Esophagus squamous epithelium (tissue), 5 donors: ENCODE measurements at places on chromosomes 2 and 18. TPM values are rescaled to one million over a fixed set of nuclear protein-coding genes. Genes with fewer than 3 reads are reported as not detected.

DNA sequence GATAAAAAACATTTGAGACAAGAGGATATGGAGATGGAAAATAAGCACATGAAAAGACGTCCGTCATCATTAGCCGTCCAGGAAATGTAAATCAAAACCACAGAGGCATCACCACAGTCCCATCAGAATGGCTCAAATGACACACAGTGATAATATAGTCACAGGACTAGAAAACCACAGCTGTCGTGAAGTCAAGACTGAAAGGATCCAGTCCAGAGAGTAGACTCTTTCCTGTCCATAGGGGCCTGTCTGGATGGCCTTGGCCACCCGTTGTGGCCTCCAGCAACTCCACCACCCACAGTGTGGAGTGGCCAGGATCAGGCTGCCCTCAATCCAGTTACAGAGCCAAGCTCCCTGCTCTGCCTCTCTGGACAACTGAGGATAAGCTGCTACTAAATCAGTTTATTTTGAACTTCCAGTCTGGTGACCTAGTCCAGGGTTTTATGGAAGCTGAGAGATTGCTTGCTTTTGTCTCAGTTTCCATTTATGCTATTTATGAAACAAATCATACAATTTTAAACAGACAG is 60.4 kb downstream of the RHOB start:
- no peak for DNase-seq
- no peaks in the 10 kb centered on the region for H3K36me3 ChIP-seq
- no peak overlapping the region for H3K4me3 ChIP-seq
- H3K27me3 ChIP-seq, result no peaks in the 10 kb centered on the region
- H3K27ac ChIP-seq, result no peak overlapping the region

GRCh38 chr18:77119851-77120491 is 12.6 kb downstream of the MBP start:
- no peaks in the 10 kb centered on the region for H3K27me3 ChIP-seq
- H3K4me3 ChIP-seq, result no peak overlapping the region
- H3K36me3 ChIP-seq, result no peaks in the 10 kb centered on the region
- H3K4me1 ChIP-seq, result peaks cover 9% of the 10 kb centered on the region
- no peak for DNase-seq
- H3K27ac ChIP-seq, result no peak overlapping the region

- no peaks in the 10 kb centered on the region for H3K27me3 ChIP-seq
- H3K4me3 ChIP-seq, result no peak overlapping the region
- H3K4me1 ChIP-seq, result peaks cover 28% of the 10 kb centered on the region
- no peaks in the 10 kb centered on the region for H3K36me3 ChIP-seq
Measured at GRCh38 chr18:58758046-58758445, 86.8 kb downstream of the MALT1 start.

GRCh38 chr18:48545757-48546321 is 7.0 kb downstream of the CTIF start:
- DNase-seq, result no peak
- peaks cover 82% of the 10 kb centered on the region for H3K4me1 ChIP-seq
- no peaks in the 10 kb centered on the region for H3K27me3 ChIP-seq
- H3K4me3 ChIP-seq, result no peak overlapping the region

- no peak overlapping the region for H3K27ac ChIP-seq
- no peaks in the 10 kb centered on the region for H3K27me3 ChIP-seq
- no peak overlapping the region for H3K4me3 ChIP-seq
- no peaks in the 10 kb centered on the region for H3K4me1 ChIP-seq
- no peak for DNase-seq
Measured at GRCh38 chr18:74069178-74070050, 78.2 kb downstream of the FBXO15 start.

Gene RASGRP3
- 8.6 TPM for total RNA-seq

Gene FMNL2
- 15.9 TPM for total RNA-seq

DNA sequence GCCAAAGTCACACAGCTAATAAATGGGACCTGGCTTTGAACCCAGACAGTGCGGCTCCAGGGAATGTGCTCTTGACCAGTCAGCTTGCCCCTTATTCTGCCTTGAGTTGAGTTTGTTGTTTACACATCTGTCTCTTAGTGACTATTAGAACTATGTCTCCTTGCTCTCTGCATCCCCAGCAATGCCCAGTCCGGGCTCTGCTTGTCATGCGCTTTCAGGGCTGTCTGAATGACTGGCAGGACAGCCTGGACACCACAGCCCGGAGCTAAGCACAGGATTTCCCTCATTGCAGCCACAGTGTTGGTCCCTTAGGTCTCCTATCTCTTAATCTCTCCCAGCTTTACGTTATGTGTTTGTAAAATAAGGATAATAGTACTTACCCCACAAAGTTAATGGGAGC is 246.4 kb upstream of the RAB12 start:
- H3K4me3 ChIP-seq, result no peak overlapping the region
- no peaks in the 10 kb centered on the region for H3K36me3 ChIP-seq
- no peak overlapping the region for H3K27ac ChIP-seq
- DNase-seq, result no peak
- H3K4me1 ChIP-seq, result peaks cover 13% of the 10 kb centered on the region
- no peaks in the 10 kb centered on the region for H3K27me3 ChIP-seq

- H3K27me3 ChIP-seq, result no peaks in the 10 kb centered on the region
- no peak overlapping the region for H3K27ac ChIP-seq
- no peak for DNase-seq
- H3K36me3 ChIP-seq, result no peaks in the 10 kb centered on the region
- H3K4me1 ChIP-seq, result no peaks in the 10 kb centered on the region
- H3K4me3 ChIP-seq, result no peak overlapping the region
Measured at GRCh38 chr18:37663446-37663845, 97.8 kb upstream of the CELF4 start.

Gene NRP2
- total RNA-seq, result 28.2 TPM

DNA sequence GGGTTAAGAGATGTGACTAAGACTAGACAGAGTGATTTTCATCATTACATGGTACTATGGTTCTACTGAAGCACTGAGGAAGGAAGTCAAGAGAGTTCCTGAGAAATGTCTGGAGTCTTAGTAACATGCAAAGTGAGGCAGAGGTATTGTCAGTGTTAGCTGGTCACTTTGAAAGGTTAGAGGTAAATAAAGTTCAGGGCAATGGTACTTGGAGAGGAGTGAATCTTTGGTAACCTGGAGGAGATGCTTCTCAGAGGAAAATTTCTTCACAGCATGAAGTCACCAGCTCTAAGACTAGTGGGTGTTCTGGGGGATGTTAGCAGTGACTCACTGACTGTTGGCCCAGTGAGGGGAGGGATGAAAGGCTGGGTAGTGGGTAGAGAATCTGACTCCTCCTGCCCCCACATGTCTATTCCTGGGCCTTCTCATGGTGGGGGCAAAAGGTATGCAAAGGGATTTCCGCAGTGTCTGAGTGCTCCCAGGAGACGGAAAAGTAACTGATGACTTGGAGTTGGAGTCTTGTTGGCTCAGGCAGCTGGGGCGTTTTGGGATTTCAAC is 23.3 kb upstream of the IL1RN start:
- no peak for DNase-seq
- no peaks in the 10 kb centered on the region for H3K36me3 ChIP-seq
- H3K4me3 ChIP-seq, result no peak overlapping the region
- H3K4me1 ChIP-seq, result no peaks in the 10 kb centered on the region
- no peak overlapping the region for H3K27ac ChIP-seq

Gene CAB39
- total RNA-seq, result 47.6 TPM

DNA sequence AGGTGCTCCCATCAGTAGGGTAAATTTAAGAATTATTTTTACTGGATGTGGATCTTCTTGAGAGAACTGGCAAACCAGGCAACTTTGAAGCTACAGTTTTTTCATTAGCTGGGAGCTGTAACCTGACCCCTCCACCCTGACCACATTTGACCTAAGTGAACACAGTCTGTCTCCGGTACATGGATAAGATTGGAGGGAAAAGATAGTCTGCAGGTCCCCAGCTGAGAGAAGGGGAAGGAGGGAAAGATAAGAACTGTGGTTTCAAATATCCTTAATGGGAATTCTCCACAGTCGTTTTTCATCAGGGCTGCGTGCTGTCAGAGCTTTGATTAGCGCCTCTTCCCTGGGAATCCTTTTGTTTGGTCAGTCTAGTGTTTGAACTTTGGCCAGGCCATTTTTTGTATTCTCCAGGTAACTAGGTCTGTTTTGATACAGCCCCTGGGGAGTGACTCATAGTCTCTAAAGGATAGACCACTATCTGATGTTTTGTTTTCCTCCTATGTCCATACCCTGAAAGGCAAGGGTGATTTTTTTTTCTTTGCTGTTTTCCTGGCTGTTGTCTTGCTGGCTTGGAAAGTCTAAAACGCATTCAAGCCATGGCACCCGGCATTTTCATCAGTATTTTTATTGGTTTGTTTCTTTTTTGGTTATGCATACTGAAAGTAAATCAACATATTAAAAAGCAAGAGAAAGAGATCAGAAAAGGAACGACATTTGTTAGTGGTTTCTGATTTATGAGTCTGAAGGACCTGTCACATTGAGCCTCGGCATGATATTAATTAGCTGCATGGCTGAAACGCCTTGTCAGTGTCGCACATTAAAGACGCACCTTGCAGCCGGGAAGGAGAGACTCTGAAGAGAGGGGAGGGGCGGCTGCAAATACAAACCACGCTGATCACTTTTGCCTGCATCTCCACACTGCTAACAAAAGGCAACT is 183.4 kb upstream of the FN1 start:
- H3K36me3 ChIP-seq, result no peaks in the 10 kb centered on the region
- no peaks in the 10 kb centered on the region for H3K27me3 ChIP-seq
- no peak for DNase-seq
- H3K27ac ChIP-seq, result no peak overlapping the region

DNA sequence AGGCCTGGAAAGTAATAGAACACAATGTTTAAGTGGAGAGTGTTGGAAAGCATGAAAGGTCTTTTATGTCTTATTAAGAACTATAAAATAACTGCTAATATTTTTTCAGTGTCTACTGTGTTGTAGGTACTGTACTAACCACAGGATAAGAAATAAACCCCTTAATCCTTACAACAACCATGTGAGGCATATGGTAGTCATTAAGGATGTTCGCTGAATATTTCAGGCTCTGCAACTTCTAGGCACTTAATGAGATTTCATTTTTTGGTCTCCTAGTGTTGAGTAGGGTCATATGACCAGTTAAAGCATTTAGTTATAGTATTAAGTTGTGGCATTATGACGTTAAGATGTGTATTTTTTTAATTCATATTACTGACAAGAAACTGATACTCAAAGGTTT is 346.6 kb upstream of the KCNH7 start:
- no peaks in the 10 kb centered on the region for H3K36me3 ChIP-seq
- no peak overlapping the region for H3K27ac ChIP-seq
- DNase-seq, result no peak
- H3K4me3 ChIP-seq, result no peak overlapping the region

DNA sequence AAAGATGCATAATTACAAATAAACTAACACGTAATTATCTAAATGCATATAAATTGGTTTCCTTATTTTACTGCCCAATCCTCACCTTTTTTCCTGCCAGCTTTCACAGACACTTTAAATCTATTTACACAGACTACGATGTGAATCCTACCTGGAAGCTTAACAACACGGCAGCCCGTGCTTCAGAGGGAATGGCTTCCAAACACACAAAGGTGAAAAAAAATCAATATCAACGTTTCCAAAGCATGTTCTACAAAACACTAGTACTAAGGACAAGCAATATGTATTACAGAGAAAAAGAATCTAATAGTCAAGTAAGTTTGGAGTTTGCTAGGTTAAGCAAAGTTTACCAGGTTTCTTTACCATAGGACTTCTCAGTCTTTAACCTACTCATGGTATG is 4.4 kb downstream of the MAP4K3 start:
- H3K27ac ChIP-seq, result no peak overlapping the region
- DNase-seq, result no peak
- H3K4me1 ChIP-seq, result peaks cover 8% of the 10 kb centered on the region

DNA sequence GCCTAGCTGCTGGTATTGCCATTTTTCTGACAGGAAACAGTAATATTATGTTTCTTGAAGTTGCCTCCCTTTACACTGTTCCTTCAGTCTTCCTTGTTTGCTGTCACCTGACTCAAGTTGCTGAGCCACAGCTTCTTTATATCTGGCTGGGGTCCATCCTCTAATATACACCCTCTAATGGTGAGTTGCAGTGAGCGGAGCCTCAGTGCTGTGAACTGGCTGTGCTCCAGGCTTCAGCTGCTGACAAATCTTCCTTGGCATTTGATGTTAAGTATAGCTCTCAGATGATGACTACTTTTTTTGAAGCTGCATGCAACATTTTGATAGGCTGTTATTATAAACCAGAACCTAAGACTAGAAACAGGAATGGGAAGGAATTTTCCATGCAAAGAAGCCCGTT is 366.7 kb downstream of the NUP35 start:
- H3K4me1 ChIP-seq, result no peaks in the 10 kb centered on the region
- H3K4me3 ChIP-seq, result no peak overlapping the region
- no peaks in the 10 kb centered on the region for H3K27me3 ChIP-seq
- no peak for DNase-seq
